Dermis blood vessel endothelial cell (primary cell): ENCODE measurements at places on chromosomes 11 and 22. TPM values are rescaled to one million over a fixed set of nuclear protein-coding genes. Genes with fewer than 3 reads are reported as not detected.

DNA sequence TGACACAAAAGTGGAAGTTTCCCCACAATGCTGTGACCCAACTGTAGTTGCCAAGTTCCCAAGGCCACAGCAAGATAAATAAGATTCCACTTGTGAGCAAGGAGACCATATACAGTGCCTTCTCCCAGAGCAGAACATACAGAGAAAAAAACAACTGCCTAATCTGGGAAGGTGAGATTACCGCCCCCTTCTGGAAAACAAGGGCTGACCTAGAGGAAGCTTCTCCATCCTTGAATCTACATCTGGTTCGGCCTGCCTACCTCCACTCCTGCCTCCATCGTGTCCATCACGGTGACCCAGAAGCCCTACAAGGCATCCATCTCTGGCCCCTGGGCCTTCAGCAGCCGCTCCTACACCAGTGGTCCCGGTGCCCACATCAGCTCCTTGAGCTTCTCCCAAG, 6.1 kb upstream of the RNASEH2C start:
- no peak for DNase-seq

DNA sequence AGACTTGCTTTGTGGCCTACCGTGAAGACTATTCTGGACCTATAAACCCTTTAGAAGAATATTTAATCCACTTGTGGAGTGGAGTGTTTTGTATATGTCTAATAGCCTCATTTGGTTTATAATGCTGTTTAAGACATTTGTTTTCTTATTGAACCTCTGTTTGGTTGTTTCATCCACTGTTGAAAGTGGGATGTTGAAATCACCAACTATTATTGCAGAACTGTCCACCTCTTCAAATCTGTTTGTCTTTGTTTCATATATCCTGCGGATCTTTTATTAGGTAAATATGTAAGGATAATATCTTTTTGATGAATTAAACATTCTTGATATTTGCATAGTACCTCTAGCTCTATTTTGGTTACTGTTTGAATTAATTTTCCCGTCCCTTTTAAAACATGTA, 49.1 kb downstream of the XKR3 start:
- DNase-seq = no peak

- no peak for DNase-seq
Observed at GRCh38 chr11:114290503-114291235, 5.5 kb upstream of the NNMT start.

GRCh38 chr22:43847376-43848289, 14.7 kb downstream of the SULT4A1 start:
- DNase-seq = no peak

- DNase-seq = peak; percentile 66
Observed at GRCh38 chr11:119671051-119671450, 57.9 kb downstream of the NECTIN1 start.

DNA sequence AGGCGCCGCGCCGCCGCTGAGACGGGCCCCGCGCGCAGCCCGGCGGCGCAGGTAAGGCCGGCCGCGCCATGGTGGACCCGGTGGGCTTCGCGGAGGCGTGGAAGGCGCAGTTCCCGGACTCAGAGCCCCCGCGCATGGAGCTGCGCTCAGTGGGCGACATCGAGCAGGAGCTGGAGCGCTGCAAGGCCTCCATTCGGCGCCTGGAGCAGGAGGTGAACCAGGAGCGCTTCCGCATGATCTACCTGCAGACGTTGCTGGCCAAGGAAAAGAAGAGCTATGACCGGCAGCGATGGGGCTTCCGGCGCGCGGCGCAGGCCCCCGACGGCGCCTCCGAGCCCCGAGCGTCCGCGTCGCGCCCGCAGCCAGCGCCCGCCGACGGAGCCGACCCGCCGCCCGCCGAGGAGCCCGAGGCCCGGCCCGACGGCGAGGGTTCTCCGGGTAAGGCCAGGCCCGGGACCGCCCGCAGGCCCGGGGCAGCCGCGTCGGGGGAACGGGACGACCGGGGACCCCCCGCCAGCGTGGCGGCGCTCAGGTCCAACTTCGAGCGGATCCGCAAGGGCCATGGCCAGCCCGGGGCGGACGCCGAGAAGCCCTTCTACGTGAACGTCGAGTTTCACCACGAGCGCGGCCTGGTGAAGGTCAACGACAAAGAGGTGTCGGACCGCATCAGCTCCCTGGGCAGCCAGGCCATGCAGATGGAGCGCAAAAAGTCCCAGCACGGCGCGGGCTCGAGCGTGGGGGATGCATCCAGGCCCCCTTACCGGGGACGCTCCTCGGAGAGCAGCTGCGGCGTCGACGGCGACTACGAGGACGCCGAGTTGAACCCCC, 798 bp downstream of the BCR start:
- peak; percentile 33 for DNase-seq

DNA sequence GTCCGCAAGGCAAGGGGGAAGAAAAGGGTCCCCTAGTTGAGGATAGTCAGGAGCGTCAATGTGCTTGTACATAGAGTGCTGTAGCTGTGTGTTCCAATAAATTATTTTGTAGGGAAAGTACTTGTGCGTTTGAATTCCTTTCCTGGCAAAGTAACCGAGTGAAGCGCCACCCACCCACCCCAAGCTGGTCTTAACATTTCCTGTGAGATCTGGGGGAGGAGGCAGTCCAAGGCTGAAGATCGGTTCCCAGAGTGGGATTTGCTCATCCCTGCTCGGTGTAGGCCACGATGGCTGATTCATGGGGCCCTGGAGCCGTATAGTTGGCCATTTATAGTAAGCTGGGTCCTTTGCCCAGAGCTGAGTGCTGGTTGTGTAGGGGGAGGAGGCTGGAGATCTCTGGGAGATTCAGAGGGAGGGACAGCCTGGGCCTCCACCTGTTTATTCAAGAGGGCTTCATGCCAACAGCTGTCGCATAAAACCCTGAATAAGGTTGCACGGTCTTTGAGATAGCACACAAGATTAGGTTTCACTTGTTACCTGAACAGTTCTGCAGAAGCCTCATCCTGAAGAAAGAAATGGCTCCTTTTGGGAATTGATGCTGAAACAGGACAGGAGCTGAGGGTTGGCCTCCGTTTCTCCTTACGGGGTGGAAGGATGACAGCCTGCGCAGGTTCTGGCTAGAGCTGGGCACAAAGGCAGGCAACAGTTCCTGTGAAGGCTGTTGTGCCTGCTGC, 2.4 kb downstream of the ATF4 start:
- peak; percentile 47 for DNase-seq

DNA sequence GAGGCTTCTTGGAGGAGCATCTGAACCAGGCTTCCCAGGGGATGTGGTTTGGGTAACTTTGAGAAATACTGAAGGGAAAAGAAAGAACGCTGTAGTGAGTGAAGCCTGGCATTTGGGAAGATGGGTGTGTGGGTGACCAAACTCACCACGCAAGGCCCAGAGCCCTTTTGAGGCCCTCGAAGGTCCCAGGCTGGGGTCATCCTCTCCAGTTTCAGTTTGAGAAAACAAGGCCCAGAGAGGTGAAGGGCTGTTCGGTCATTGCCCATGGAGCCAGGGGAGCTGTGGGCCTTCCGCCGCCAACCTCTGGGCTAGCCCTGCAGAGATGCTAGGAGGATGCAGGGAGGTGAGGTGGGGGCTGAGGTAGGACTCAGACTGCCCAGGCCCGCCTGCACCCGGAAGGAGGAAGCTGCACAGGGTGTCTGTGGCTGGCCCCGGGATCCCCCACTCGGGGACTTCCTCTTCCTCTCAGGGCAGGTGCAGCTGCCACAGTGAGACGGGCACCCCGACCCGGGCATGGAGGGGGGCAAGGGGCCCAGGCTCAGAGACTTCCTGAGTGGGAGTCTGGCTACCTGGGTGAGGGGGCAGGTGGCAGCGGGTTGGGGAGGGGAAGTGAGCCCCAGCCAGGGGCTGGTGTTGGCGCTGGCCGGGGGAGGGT, at the start of gene CCDC88B:
CCDC88B (plus strand) TSS at position 451 of the 655 bp plus-strand sequence; CDS start at position 514, 63 bp downstream.
- DNase-seq = no peak

GRCh38 chr22:46747646-46748045, 9.6 kb upstream of the CERK start:
- DNase-seq = no peak

DNA sequence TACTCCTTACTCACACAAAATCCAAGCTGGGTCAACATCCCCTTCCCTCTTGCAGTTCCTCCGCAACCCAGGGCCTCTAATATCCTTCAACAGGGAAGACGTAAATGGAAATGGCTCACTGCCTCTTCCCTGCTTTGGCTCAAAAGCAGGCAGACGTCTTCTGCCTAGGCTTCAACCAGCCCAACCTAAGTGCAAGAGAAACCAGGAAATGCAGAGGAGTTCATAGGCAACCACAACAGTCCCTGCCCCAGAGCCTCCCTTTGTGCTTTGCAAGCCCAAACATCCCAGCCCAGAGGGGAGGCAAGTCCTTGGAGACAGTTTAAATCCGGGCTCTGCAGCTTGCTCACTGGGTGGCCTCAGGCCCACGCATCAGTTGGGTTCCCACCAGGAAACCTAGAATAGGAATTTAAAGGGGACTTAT, 33.3 kb downstream of the CD6 start:
- DNase-seq = no peak

DNA sequence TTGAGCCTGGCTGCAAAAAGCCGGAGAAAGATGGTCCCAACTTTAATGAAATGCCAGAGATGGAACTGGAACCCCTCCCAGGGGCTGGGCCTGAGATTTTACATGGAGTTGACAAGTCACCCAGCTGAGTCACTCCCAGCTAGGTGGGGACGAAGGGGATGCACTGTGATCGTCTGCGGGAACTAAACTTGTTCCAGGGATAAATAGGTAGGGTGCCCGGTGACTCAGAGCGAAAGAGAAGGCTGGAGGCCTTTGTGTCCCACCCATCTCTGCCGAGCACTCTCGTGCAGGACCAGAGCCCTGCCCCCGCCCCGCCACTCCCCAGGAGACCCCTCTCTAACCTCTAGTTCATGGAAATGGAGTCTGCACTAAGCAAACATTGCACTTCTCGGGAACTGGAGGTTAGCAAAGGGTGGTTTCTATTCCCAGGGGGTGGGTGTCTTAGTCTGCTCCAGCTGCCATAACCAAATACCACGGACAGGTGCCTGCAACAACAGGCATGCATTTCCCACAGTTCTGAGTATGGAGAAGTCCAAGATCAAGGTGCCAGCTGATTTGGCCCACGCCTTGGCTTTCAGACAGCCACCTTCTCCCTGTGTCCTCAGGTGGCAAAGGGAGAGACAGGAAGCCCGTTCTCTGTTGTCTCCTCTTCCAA, 60.7 kb upstream of the FADD start:
- DNase-seq = no peak

DNA sequence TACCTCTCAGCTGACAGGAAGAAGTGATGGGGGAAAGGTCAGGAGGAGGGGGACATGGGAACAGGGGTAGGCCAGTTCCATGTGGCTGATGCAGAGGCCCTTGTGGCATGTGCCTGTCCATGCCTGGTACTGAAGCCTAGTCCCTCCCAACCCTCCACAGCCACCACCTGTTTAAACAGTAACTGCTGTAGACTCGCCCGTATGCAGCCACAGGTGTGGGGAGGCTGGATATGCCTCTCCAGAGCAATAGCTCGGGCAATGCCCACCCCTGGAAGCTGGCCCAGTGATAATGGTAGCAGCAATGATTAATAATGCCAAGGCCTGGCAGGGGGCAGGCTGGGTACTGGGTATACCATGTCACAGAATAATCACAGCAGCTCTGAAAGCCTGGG, 2.3 kb downstream of the SMTN start:
- no peak for DNase-seq

- DNase-seq = peak; percentile 76
Observed at GRCh38 chr11:47329987-47330931, 22.2 kb downstream of the MYBPC3 start.

DNA sequence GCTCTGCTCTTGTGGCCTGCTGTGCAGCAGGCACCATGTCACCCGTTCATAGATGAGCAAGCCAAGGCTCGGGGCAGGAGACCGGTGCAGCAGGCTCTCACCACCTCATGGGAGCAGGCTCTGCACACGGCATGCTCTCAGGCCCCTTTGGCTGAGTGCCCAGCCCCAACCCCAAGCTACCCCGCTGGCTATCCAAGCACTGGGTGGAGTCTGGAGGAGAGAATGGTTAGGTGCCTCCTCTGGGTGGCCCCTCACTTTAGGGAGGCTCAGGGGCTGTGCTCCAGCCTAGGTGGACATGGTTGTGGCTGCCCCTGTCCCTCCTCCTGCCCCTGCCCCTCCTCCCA, 199.9 kb downstream of the IGLL1 start:
- DNase-seq = no peak

- DNase-seq = no peak
Observed at GRCh38 chr11:73225851-73226250, 7.8 kb downstream of the P2RY2 start.

GRCh38 chr11:102415304-102415916, 37.2 kb downstream of the TMEM123 start:
- no peak for DNase-seq

GRCh38 chr11:35160902-35161597, 22.1 kb downstream of the CD44 start:
- no peak for DNase-seq

DNA sequence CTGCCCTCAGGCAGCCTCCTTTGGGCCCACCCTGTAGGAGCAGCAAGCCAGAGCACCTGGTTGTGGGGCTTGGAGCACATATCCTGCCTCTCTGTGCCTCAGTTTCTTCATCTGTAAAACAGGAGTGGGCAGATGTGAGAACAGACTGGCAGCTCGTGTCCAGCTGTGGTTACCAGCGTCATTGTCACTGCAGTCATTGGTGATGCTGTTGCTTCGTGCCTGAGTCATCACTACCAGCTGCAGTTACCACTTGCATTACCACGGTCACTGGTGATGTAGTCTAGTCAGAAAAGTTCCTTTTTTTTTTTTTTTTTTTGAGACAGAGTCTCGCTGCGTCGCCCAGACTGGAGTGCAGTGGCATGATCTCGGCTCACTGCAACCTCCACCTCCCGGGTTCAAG, 20.4 kb downstream of the RSPH14 start:
- no peak for DNase-seq

Gene ANKK1
- total RNA-seq = not detected in 2 replicates

Gene USP35
- 8.1 and 9.7 TPM in 2 replicates for total RNA-seq

Gene SEZ6L
- total RNA-seq = not detected in 2 replicates

Gene DBX1
- total RNA-seq = not detected in 2 replicates

Gene MPZL2
- 73.5 and 98.5 TPM in 2 replicates for total RNA-seq

Gene CALCB
- not detected in 2 replicates for total RNA-seq

Gene C11orf87
- not detected in 2 replicates for total RNA-seq

Gene TENM4
- total RNA-seq = 0.37 and 2.9 TPM in 2 replicates

Gene F2
- total RNA-seq = not detected in 2 replicates

Gene DNAJB7
- total RNA-seq = not detected in 2 replicates
